ENCODE measurements at places on chromosomes 6 and 20.

DNA sequence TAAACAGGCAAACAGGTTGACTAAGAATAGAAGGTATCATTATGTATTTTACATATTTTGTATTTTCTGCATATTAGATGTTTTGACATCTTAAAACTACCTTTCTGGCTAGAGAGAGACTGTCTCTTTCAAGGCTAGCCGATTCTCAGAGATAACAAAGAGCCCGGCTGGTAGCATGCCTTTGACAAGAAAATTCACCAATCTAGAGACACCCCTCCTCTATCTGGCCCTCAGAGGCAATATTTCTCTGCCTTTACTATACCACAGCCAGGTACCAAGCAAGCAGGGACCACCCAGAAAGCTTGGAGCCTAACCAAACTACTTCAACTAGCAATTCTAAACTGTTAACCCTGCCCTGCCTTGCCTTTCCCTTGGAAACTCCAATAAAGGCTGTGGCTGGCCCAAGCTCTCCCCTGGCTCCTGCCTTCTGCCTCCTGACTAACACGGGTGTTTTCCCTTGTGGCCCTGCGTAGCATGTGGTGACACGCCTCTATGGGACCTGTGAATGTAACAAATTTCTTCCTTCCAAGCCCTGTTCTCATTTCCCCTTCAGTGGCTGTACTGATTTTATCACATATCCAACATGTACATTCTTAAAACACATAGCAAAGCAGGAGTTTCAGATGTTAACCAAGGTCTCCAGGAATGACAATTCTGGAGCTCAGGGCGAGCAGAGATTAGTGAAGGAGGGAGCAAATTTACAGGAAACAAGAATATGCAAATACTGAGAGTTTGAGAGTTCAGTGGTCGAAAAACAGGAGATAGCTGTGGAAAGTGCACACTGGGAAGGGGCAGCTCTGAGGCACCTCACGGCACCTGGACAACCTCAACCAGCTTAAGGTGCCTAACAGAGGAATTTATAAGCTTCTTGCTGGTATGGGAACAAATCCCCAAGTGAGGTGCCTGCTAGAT, 120.8 kb downstream of the BACH2 start:
- DNase-seq: no peak

DNA sequence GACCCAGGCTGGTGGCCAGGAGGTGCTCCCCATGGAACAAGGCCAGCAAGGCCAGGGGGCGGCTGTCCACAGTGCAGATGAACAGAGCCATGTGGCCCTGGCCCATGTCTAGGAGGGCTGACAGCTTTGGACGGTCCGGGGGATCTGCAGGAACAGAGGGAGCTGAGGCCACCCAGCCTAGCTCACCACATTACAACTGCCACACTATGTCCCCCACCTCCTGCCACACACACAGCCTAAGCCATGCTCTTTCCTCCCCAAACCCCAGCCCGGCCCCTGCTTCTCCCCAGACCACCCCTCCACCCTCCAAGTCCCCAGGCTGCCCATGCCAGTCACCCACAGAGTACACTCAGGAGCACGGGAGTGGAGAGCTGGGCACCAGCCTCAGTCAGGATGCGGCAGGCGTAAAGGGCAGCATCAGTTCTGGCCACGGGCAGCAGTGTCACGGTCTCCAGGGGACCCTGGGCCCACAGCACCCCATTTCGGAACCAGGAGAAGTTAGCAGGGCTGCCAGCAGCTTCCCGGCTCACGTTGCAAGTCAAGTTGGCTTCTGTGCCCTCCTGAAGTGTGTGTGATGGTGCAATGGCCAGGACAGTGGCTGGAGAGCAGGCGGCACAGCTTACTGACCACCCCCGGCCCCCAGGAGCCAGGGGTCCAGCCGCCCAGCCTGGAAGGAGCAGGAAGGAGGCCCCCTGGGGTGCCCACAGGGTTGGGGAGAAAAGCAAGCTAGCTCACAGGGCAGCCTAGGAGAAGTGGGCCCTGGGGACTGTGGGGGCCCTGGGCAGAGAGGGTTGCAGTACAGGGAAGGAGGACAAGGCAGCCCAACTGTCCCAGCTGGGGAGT, 15.2 kb upstream of the ADAM33 start:
- DNase-seq: no peak

DNA sequence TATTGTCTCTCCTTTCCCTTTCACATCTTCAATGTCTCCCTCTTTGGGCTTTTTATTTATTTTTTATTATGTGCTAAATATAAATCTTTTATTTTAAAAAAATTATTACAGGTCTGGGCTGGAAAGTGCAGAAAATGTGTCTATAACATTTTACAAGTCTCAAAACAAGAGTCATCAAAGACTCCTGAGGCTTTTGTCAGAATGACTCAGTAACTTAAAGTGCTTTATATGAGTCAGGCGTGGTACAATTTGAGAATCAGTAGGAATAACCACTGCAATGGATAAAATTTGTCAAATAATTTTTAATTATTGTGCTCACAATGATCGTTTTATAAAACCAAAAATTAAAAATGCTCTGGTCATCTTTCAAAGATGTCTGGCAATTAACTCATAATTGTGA, 193.9 kb downstream of the MMUT start:
- DNase-seq: no peak

GRCh38 chr20:9389346-9389745, 125.0 kb upstream of the LAMP5 start:
- no peak for DNase-seq

DNA sequence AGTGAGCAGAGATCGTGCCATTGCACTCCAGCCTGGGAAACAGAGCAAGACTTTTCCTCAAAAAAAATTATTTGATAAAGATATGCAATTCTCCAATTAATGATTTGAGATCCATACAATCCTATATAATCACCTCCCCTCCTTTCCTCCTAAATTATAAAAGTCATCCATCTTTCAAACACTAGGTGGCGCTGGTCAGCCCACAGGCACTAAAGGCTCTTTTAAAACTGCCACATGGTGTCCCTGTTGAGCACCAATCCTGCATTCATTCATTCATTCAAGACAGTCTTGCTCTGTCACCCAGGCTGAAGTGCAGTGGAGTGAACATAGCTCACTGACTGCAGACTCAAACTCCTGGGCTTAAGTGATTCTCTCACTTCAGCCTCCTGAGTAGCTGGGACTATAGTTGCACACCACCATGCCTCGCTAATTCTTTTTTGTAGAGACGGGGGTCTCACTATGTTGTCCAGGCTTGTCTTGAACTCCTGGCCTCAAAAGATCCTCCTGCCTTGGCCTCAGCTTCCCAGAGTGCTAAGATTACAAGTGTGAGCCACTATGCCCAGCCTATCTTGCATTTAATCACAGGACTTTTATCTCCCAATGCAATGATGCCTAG, 58.7 kb upstream of the SLC2A12 start:
- DNase-seq: peak; percentile 43

- DNase-seq: no peak
Observed at GRCh38 chr6:115898246-115898645, 162.4 kb downstream of the FRK start.

- no peak for DNase-seq
Observed at GRCh38 chr6:154683756-154684523, 49.3 kb upstream of the SCAF8 start.

GRCh38 chr6:562052-562676, 94.7 kb downstream of the HUS1B start:
- DNase-seq: no peak

GRCh38 chr20:22984606-22985005, 50.5 kb upstream of the SSTR4 start:
- DNase-seq: peak; percentile 23
